ENCODE measurements at places on chromosomes 7 and 10.

GRCh38 chr7:38671911-38672905 is 41.0 kb upstream of the AMPH start:
- H3K4me1 ChIP-seq: no peaks in the 10 kb centered on the region
- no peak overlapping the region for H3K4me3 ChIP-seq
- no peak overlapping the region for H3K27ac ChIP-seq

- DNase-seq: no peak
- peaks cover 26% of the 10 kb centered on the region for H3K4me1 ChIP-seq
- peak overlapping the region; percentile 66 for H3K4me3 ChIP-seq
- H3K36me3 ChIP-seq: no peaks in the 10 kb centered on the region
- H3K27ac ChIP-seq: no peak overlapping the region
Measured at GRCh38 chr7:130486954-130487436, 4.9 kb upstream of the MEST start.

DNA sequence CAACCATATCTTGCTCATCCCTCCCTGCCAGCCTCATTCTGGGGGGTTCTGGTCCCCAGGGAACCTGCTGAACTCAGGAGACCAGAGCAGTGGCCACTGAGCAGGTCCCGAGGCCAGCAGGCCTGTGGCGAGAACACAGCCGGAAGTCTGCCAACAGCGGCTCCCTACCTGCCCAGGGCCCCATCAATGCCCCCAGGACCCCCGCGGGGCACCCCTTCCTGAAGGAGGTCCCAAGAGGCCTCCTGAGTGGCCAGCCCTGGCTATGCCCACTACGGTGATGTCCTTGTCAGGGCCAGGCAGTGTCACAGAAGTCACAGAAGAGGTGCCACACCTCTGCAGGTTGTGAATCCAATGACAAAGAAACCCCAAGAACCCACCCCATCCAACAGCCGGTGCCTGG is 58.9 kb downstream of the CAMK2B start:
- H3K27ac ChIP-seq: no peak overlapping the region
- no peak for DNase-seq
- no peak overlapping the region for H3K4me3 ChIP-seq
- no peaks in the 10 kb centered on the region for H3K4me1 ChIP-seq
- peaks cover 20% of the 10 kb centered on the region for H3K27me3 ChIP-seq

DNA sequence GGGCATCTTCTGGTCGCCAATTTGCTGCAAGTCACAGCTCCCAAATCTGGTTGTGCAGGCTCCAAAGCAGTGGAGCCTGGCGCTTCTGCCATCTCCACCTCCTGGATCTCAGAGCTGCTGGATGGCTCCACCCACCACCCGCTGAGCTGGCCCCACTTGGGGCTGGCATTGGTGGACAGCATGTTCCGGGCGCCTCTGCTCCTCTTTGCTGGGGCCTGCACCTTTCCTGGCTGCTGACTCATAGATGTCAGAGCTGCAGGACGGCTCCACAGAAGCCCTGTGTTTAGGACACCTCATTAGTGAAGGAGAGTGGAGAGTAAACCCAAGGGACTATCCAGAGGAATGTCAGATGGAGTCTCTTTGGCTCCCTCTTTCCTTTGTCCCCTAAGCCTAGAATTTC is 27.4 kb downstream of the MAPK8 start:
- H3K4me1 ChIP-seq: peaks cover 20% of the 10 kb centered on the region
- H3K36me3 ChIP-seq: no peaks in the 10 kb centered on the region
- no peak overlapping the region for H3K27ac ChIP-seq
- no peak for DNase-seq
- H3K4me3 ChIP-seq: no peak overlapping the region

DNA sequence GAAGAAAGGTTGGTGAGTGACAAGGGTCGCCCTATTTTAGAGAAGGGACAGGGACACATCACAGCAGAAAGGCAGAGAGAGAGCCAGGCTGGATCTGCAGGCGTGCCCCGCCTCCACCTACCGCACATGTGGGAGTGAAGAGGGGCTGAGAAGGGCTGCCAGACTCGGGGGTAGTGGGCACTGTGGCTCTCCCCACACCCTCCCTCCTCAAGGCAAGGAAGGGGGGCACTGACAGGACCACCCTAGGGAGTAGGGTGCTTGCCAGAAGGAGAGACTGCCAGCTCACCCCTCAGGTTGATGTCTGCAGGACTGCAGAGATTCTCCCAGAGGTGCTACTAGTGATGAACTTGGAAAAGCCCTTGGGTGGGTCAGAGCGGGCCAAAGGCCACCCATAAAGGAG is 62.8 kb upstream of the ZRANB1 start:
- no peak overlapping the region for H3K27ac ChIP-seq
- DNase-seq: peak; percentile 18
- H3K36me3 ChIP-seq: no peaks in the 10 kb centered on the region
- no peaks in the 10 kb centered on the region for H3K27me3 ChIP-seq

GRCh38 chr10:19816411-19817230 is at the start of gene PLXDC2:
Gene PLXDC2 (plus strand): TSS chr10:19816432.
- peak within 1 kb of the TSS; percentile 82 for H3K4me3 ChIP-seq
- H3K27me3 ChIP-seq: no peaks in the 10 kb centered on the region
- peak; percentile 82 for DNase-seq

DNA sequence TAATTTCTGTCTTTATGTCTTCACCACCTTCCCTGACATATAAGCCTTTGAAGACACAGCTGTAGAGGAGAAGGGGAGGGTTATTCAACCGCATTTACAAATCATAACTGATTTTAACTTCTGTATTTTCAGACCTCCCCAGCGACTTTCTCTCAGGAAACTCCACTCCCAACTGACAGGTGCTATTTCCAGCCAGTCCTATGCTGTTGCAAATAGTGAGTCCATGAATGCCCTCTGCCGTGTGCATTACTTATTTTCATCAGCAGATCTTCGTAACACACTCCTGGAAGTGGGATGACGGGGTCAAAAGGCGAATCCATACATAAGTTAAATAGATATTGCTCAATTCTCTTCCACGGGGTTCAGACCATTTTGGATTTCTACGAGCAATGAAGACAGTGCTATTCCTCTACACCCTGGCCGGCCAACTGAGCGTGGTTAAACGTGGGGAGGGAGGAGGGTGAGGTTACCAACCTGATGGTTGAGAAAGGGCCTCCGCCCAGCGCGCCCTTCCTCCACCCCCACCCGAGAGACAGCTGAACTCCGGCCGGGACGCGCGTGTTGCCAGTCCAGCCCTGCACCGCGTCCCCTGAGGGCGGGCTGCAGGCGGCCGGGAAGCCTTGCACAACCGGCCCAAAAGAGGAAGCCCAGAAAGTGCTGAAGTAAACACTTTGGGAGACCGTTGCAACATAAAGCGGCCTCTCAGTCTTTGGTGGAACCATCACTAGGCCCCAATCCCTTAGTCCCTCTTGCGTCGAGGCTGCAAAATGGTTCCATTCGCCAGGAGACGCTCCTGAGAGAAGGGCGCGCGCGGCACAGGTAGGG is at the start of gene APBB1IP:
Gene APBB1IP (plus strand): TSS at position 705 of the 825 bp plus-strand sequence. CDS start 53,986 bp downstream, outside the sequence.
- peaks cover 17% of the 10 kb centered on the region for H3K4me1 ChIP-seq
- DNase-seq: peak; percentile 94
- peak within 1 kb of the TSS; percentile 91 for H3K27ac ChIP-seq
- no peaks in the 10 kb centered on the region for H3K36me3 ChIP-seq
- H3K4me3 ChIP-seq: peak within 1 kb of the TSS; percentile 62

DNA sequence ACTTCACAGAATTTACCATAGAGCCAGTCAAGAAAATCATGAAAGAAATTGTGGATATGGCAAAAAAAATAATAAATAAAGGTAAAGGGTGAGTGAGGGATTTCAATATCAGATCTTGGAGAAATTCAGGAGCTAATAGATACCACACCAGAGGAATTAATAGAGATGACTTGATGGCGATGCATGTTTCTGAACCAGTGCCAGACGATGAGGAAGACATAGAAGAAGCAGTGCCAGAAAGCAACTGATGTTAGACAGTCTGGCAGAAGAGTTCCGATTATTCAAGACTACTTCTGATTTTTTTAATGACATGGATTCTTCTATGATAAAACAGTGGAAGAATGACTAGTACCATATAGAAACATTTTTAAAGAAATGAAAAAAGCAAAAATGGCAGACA is 314.7 kb downstream of the BICC1 start:
- no peaks in the 10 kb centered on the region for H3K4me1 ChIP-seq
- H3K27me3 ChIP-seq: no peaks in the 10 kb centered on the region
- H3K36me3 ChIP-seq: no peaks in the 10 kb centered on the region
- no peak for DNase-seq

DNA sequence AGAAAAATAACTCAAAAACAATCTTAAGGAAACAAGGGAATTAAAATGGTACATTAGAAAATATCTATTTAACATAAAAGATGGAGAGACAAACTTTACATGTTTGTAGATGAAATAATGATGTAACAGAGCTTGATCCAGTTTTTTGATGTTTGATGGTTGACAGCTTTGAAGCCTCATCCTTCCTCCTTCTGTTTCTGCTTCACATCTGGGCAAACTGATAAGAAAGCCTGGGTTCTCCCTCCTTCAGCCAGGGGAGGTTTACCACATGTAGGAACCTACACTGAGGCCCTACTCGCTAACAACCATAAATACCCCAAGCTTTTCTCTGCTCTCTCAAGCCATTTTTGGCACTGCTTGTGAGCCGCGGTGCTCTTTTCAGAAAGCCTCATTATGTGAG is 82.8 kb upstream of the ZNF32 start:
- H3K4me1 ChIP-seq: no peaks in the 10 kb centered on the region
- no peaks in the 10 kb centered on the region for H3K36me3 ChIP-seq
- H3K4me3 ChIP-seq: no peak overlapping the region

DNA sequence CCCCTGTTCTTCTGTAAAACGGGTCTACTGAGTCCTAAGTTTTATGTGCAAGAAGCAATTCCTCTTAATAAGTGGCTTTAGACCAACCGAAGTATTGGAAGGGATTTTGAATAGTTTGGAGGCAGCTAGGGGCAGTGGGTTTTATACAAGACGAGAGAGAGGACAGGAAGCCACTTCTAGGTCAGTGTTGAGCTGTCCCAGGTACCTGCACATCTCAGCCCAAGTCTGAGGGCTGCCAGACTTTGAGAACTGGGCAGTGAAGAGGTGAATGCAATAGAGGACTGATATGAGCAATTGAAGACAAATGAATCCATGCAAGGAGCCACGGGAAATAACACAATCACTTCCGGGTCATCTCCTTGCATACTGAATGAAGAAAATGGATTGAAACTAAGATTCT is 273.5 kb downstream of the KLF6 start:
- no peaks in the 10 kb centered on the region for H3K27me3 ChIP-seq
- H3K4me3 ChIP-seq: no peak overlapping the region
- H3K4me1 ChIP-seq: no peaks in the 10 kb centered on the region
- no peak overlapping the region for H3K27ac ChIP-seq
- H3K36me3 ChIP-seq: no peaks in the 10 kb centered on the region

GRCh38 chr10:15197276-15197675 is 28.8 kb upstream of the NMT2 start:
- no peak overlapping the region for H3K27ac ChIP-seq
- no peaks in the 10 kb centered on the region for H3K4me1 ChIP-seq
- DNase-seq: no peak
- no peaks in the 10 kb centered on the region for H3K36me3 ChIP-seq

GRCh38 chr7:116742641-116743040 is 70.6 kb downstream of the MET start:
- no peaks in the 10 kb centered on the region for H3K27me3 ChIP-seq
- H3K4me3 ChIP-seq: no peak overlapping the region
- peaks cover 10% of the 10 kb centered on the region for H3K36me3 ChIP-seq
- no peak overlapping the region for H3K27ac ChIP-seq
- H3K4me1 ChIP-seq: peaks cover 18% of the 10 kb centered on the region
- DNase-seq: no peak

DNA sequence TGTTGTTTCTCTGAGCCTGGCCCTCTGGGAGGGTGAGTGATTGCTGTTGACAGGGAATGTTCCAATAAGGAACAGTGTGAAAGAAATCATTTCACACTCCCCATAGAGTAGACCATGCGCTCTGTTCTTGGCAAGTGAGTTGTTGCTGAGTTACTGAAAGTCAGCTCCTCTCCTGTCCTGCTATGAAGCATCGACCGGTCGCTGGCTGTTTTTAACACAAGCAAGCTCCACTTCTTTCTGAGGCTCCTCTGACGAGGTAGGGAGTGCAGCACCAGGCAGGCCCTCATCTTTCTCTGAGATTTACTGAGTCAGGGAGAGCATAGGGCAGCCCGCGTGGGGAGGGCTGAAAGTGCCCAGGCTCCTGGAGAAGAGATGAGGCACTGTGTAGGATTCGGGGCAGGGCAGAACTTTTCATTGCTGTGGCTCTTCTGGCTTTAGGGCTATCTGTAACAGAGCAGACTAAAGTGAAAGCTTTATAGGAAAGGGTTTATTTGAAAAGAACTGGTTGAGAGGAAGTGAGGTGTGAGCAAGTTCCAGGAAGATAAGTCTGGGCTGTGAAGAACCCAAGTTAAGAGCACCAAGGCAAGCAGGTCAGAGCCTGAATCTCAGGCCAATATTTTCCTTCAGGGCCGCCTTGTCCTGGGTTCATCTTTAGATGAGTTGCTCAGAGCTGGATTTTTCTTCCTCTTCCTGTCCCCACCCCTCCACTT is 332.2 kb downstream of the CCSER2 start:
- H3K4me3 ChIP-seq: peak overlapping the region; percentile 29
- no peak for DNase-seq
- H3K27me3 ChIP-seq: no peaks in the 10 kb centered on the region

Data from lower lobe of right lung (tissue), 2 donors.